ENCODE measurements at places on chromosomes 4 and X.
A peak's percentile ranks its signal among the peaks of the same experiment; 100 is the strongest.

GRCh38 chr4:128603081-128603480 lies 206.4 kb upstream of the JADE1 start:
- DNase-seq: no peak

GRCh38 chr4:79247695-79248394 lies 78.0 kb downstream of the NAA11 start:
- no peak for DNase-seq

GRCh38 chrX:51837921-51838320 lies 55.5 kb upstream of the MAGED1 start:
- DNase-seq: no peak

DNA sequence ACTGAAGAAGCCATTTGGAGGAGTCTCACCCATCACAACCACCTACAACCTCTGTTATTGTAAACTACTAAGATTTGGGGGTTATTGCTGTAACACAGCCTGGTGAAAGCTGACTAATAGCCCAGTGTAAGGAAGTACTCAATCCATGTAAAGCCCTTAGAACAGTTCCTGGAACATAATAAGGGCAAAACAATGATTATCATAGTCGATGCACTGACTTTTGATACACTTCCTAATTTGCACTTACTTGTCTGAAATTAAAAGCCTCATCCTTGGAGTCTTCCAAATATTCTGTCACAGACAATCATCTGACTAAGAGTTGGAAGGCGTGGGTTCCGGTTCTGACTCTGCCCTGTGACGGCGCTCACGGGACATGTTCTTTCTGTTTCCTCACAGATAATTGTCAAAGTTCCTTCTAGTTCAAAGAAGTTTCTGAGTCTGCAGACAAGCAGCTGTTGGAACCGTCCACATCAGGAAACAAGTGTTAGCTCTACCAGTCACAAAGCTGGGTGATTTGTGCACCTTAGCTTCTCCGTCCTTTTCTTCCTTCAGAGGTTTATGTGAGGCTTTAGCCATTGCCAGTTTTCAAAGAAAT lies 33.4 kb upstream of the RASGEF1B start:
- DNase-seq: peak; percentile 67

DNA sequence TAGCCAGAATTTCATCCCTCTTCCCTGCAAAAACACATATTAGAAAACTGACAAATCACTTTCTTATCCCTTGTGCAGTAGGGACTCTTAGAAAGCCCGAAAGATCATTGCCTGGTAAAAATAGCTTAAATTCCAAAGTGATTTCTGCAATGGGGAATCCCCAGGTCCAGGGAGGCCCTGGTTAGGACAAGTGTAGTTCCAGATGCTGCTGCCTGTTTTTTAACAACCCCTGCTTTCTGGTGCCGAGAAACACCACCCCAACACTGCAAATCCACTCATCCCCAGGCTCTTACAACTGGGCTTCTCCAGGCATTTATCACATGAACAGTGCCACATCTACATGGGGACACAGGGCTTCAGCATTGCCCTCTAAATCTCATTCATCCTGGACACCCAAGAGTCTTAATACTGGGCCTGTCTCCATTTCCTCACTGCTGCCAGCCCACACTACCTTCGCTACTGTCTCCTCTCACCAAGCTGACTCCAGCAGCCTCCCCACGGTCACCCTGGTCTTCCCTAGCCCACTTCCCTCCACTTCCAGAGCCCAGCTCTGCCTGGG lies 112.2 kb upstream of the PSAPL1 start:
- no peak for DNase-seq

GRCh38 chrX:107348051-107348450 lies 101.4 kb upstream of the FRMPD3 start:
- DNase-seq: no peak

DNA sequence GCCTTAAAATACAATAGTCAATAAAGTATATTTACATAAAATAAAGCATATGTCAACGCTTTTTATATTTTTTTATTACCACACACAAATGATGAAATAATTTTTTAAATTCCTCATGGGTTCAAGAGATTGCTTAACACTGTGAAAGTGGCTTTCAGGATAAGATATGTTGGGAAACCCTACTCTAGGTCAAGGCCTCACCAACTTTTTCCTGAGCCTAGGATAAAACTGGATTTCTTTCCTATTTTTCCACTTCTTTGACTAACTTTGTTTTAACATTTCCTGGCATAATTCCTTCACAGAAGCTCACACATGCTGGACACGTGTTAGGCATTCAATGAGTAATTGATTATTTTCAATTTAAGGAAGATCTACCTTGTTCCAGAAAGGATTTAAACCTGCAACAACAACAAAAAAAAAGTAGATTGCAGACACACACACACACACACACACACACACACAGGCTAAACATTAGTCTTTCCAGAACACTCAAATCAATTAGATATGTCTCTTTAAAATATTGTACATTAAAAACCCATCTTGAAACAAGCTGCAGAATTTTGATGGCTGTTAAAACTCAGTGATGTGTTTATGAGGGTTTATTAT lies 9.1 kb downstream of the KLB start:
- DNase-seq: no peak

DNA sequence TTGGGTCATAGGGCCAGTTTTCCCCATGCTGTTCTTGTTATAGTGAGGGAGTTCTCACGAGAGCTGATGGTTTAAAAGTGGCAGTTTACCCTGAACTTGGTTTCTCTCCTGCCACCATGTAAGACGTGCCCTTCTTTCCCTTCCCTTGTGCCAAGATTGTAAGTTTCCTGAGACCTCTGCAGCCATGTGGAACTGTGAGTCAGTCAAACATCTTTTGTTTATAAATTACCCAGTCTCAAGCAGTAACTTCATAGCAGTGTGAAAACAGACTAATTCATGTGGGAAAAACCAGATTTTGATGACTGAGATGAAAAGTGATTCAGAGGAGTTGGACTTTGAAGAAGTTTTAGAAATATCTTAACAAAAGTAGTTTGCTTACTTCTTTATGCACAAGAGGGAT lies 101.4 kb downstream of the ARHGAP10 start:
- no peak for DNase-seq

- DNase-seq: no peak
Measured at GRCh38 chr4:13371048-13371447, 113.1 kb downstream of the RAB28 start.

DNA sequence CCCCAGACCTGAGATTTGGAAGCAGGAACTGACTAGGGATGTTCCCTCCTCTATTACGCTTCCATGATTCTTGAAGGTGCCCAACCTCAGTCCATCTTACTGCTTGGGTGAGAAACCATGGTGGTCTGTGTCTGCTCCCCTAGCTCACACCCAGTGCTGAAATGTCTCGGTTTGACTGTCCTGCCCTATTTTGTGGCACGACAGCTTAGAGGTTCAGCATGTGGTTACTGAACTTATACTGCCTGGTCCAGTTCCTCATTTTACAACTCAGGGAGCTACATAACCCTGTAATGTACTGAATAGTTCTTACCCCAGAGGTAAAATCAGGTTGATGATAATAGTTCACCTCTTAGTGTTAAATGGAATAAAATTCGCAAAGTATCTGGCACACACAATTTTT lies 203.1 kb downstream of the RBM46 start:
- DNase-seq: no peak

DNA sequence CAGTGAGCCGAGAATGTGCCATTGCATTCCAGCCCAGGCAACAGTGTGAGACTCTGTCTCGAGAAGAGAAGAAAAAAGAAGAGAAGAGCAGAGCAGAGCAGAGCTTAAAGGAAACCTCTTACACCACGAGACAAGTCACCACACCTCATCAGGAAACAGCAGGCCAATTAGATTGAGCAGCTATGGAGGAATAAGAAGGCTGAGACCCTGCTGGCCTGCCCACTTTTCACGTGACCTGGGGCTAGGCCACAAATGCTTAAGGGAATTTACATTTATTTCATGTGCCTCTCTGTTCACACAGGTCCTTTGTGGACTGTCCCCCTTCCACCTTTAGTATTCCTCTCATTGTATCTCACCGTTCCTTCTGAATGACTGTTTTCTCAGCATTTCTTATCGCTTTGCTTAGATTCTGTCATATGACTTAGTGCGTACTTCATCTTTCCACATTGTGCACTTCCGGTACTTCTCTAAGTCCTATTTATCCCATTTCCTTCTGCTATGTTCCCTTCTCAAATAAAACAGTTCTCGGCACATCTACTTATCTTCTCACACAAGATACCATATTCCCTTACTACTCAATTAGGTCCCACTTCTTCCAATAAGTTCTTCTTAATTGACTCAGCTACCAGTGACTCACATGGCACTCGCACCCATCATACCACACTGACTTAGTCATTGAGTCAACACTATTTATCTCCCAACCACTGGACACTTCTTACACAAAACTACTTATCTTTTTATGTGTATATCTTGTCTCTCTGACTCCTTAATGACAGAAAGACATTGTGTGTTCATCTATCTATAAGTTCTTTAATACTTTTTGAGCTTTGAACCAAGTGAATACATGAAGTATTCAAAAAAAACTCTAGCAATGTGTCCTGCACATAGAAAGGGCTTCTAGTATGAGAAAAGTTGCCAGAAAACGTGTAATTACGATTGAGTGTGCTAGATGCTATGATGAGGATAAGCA lies 11.0 kb downstream of the CUL4B start:
- DNase-seq: no peak

DNA sequence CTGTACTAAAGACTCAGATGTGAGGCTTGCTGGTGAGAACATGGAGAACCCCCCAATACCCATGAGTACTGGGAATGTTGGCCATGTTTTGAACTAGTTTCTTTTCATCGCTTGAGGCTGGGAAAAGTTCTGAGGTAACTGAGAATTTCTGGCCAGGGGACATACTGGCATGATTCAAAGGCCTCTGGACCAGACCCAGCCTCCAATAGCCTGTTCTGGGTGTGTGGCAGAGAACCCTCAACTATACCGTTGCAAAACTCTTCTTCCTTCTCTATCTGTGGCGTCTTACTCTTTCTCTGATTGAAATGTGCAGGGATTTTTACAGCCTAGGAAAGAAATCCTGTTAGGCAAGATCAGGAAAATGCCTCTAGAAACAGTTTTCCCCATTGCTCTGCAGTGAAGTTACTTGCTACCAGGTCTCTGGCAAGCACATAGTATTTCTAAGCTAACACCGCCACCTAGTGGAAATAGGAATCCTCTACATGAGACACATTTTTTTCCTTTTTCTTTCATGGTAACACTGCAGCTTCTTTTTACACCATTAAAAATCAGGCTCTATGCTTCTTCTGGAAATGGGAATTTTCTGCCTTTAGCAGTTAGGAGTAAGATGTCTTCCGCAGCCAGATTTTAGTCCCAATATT lies 170.7 kb upstream of the ZCCHC13 start:
- DNase-seq: no peak

GRCh38 chrX:21865436-21865835 lies 9.6 kb downstream of the YY2 start:
- no peak for DNase-seq

DNA sequence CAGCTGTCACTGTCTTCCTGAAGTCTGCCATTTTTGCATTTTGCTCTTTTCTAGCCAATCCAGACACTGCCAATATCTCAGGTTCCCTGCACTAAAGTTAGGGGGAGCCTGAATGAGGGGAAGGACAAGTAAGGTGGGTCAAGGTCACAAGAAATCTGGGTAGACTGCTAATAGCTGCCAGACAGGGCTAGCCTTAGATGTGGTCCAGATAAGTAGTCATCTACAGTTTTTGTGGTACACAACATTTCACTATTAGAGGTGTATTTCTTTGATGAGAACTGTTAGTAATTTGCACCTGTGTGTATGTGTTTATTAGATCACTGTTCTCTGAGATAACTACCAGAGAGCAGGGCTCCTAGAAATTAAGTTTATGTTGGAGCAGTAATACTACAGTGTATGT lies 9.4 kb downstream of the LHFPL1 start:
- DNase-seq: no peak

DNA sequence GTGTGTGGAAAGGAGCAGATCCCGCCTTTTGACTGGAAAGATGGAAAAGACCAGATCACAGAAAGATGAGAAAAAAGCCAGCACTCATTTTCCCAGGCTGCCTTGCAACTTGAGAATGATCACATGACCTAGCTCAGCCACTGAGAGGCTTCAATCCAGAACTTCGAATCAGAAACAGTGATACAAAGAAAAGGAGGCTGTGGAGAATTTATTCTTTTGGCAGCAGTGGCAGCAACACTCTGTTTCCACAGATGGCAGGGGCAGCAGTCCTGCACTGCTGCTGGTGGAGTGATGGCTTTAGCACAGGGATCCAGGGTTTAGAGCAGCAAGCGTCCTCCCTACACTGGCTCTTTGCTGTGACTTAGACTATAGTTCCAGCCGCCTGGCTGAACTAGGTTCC lies 77.8 kb upstream of the SH3RF1 start:
- DNase-seq: no peak

DNA sequence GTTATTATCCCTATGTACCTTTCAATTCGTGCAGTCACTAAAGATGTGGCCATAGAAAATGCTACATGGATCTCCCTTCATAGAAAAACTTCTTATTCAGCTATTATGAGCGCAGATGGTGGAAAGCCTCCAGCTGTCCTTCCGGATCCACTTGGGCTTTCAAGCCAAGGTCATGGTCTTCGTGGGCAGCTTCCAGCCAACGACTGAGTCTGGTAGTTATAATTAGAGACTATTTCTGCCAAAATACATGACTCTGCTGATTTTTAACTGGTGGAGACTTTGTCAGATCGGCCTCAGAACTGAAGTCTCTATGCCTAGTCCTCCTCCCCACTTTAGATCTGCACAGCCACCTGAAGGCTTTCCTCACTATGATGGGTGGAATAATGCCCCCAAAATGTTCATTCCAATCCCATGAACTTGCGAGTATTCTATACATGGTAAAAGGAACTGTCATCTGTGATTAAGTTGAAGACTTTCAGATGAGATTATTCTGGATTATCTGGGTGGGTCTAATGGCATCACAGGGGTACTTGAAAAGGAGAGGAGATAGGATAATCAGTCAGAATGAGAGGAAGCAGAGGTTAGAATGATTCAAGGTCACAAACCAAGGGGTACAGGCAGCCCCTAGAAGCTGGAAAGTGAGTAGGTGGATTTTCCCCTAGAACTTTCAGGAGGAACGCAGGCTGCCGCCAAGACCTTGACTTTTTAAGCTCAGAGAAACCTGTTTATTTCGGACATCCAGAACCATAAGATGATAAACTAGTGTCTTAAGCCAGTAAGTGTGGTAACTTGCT lies 171.1 kb upstream of the CXCL13 start:
- no peak for DNase-seq

- no peak for DNase-seq
Measured at GRCh38 chrX:151169783-151170182, 6.6 kb upstream of the GPR50 start.

- DNase-seq: no peak
Measured at GRCh38 chr4:71765350-71765749, 18.5 kb downstream of the GC start.

- no peak for DNase-seq
Measured at GRCh38 chr4:189597341-189597740, 343.3 kb upstream of the FRG1 start.

DNA sequence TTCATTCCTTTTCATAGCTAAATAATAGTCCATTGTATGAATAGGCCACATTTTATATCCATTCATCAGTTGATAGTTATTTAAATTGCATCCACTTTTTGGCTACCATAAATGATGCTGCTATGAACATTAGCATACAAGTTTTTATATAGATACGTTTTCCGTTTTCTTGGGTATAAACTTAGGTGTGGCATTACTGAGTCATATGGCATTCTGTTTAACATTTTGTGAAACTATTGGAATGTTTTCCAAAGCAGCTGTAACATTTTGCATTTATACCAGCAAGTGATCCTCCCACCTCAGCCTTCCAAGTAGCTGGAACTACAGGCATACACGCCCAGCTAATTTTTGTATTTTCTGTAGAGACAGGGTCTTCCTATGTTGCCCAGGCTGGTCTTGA lies 26.3 kb downstream of the CLDN2 start:
- DNase-seq: no peak

Data from stimulated activated CD8-positive, alpha-beta memory T cell treated with anti-CD3 and anti-CD28 coated beads, Interleukin-4, amount 100 ng/mL, for 48 hours (primary cell).